ENCODE measurements at places on chromosomes 2 and 18.

DNA sequence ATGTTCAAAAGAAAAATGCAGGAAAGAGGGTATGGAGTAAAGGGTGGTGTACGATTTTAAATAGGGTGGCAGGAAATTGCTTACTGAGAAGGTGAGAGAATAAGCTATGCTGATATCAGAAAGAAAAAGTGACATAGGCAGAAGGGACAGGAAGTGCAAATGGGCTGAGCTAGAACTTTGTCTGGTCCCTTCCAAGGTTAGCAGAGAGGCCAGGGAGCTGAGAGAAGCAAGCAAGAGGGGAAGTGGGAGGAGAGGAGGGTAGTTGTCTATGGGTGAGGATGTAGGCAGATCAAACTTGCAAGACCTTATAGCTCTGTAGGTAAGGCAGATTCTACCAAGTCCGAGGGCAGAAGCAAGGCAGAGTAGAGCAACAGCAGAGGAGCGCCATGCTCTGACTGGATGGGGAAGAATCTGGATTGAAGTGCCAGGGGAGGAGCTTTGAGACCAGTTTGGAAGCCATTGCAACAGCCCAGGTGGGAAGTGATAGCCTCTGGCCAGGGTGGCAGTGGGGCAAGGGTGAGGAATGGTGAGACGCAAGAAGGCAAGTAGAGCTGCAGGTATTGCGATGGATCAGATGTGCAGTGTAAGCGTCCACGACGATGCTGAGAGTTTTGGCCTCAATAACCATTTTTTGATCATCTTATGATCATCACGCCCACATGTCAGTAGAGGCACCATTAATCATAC, 134.4 kb upstream of the APCDD1 start:
- DNase-seq: no peak

GRCh38 chr18:44945888-44946401, 265.3 kb downstream of the SETBP1 start:
- DNase-seq: no peak

- DNase-seq: no peak
Observed at GRCh38 chr2:99478632-99479031, 11.2 kb downstream of the REV1 start.

- DNase-seq: no peak
Observed at GRCh38 chr2:15733867-15734673, 142.4 kb downstream of the DDX1 start.

DNA sequence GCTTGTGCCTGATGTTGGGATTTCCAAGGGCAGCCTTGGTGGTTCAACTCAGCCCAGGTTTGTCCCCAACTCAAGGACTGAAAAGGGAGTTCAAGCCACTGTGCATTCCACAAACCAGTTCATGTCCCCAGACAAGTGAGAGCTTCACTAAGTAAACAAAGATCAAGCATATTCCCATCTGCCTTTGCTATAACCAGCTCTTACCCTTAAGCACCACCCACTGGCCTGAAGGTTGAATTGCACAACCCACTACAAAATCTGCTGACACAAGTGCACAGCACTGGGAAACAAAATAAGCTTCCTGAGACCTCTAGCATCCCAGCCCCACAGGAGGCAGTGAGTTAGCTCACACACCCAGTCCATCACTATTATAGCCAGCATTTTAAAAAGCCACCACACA, 516.7 kb downstream of the NR4A2 start:
- no peak for DNase-seq

DNA sequence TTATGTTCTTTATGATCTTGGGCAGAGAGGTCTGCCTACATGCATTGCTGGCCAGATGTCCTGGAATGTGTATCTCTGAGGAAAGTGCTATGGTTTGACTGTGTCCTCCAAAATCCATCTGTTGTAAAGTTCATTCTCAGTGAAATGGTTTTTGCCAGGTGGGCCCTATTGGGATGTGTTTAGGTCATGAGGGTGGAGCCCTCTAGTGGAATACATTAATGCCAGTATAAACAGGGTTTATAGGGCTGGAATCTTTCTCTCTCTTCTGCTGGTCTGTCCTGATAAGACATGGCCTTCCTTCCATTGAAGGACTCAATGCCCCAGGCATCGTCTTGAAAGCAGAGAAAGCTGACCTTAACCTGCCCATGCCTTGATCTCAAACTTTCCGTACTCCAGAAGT, 258.5 kb downstream of the RPIA start:
- no peak for DNase-seq

DNA sequence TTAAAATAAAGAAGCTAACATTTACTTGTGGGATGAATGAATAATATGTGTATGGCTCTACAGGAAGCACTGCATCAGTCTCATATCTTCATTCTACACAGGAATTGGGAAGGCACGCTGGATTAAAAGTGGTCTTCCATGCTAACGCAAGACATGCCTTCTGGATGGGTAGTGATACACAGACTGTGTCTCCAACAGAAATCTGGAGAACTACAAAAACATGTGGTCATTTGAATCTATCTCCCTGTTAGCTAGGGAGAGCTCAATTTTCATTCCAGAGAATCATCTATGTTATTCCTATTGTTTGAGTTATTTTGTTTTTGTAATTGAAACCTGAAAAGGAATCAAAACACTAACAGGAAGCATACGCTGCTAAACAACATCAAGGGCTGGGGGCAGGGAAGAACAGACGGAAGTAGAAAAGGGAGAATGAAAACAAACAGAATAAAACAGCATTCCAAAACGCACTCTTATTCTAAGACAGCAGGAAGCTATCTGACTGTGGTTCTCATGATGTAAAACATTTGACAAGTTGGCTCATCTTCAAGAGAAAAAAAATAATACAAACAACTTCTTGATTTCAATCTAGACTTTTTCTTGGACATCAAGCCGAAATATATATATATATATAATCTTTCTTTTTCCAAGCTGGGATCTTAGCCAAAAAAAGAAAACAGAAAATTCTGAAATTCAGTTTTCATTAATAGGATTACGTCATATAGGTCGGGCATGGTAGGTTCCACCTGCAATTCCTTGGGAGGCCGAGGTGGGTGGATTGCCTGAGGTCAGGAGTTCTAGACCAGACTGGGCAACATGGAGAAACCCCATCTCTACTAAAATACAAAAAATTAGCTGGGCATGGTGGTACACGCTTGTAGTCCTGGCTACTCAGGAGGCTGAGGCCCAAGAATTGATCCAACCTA, 31.5 kb upstream of the ASNSD1 start:
- no peak for DNase-seq

DNA sequence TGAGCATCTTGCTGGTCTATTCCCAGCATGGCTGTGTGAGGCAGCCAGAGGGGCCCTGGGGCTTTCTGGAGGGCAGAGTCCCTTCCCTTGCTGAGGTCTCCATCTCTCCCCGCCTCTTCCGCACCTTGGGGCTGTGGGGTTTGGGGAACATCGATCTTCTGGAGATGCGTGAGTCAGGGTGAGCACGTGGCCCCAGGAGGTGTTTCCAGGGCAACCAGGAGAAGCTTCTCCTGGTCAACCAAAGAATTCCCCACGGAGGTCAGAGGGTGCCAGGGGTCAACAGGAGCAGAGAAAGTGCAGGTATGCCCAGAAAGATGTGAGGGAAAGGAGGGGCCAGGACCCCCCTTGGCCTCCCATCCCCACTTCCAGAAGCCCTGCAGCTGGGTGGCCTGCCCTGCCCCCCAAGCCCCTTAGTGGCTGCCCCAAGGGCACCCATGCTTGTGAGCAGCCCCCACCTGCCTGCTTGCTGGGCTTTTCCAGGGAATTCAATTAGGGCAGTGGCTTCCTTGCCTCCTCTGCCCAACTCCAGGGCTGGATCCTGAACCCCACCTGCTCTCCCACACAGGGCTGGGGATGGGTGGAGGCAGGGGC, 2.8 kb upstream of the PROM2 start:
- DNase-seq: no peak

- no peak for DNase-seq
Observed at GRCh38 chr2:196218106-196218505, 46.7 kb upstream of the STK17B start.

DNA sequence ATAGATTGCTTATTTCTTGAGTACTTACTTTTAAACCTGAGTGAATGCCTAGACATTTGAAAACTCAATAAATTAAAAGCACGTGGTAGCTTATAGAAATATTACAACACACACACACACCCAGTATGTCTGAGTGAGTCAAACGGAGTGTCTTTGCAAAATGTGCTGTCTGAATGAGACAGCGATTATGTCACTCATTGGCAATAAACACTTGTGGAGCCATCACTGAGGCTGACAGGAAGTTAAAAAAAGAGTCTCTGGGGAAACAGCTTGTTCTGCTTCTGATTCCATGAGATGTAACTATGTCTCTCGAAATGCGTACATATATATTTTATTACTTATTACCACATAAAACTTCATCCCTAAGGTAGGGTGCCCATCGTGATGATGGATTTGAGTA, 22.3 kb upstream of the VPS4B start:
- no peak for DNase-seq

- no peak for DNase-seq
Observed at GRCh38 chr2:137800386-137800785, 163.9 kb upstream of the HNMT start.

DNA sequence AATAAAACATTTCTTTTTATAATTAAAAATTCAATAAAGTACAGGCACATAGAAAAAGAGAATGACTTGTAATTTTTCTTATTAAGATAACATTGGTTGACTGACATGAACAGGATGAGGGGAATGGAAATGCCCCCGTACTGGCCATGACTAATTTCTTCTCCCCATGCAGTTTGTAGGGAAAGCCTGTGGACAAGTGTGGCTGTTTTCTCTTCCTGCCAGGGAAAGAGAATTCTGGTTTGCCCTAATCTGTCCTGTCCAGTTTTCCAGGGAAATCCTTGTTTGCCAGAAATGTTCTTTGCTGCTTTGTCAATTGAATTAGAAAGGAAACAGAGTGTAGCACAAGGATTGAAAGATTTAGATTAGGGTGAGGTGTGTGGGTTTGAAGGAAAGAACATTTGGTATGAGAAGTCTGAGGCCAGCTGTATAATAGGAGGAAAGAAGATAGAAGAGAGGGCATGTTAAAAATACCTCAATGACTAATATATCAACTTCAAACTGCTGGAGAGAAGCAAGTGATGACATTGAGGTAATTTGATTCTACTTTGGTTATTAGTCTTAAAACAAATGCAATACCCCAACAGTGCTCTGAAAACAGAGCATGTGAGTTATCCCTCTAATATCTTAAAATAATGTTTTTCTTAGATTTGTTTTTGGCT, 593.9 kb upstream of the ZNF804A start:
- DNase-seq: no peak

- no peak for DNase-seq
Observed at GRCh38 chr2:114007436-114007835, 117.5 kb downstream of the ACTR3 start.

GRCh38 chr18:902229-902628, 2.4 kb upstream of the ADCYAP1 start:
- DNase-seq: no peak

- DNase-seq: no peak
Observed at GRCh38 chr2:15325296-15325695, 235.8 kb downstream of the NBAS start.
